ENCODE measurements at places on chromosomes 1 and 21.
A peak's percentile ranks its signal among the peaks of the same experiment; 100 is the strongest.

- no peaks in the 10 kb centered on the region for H3K4me1 ChIP-seq
- H3K27ac ChIP-seq = no peak overlapping the region
- no peak for DNase-seq
- no peaks in the 10 kb centered on the region for H3K27me3 ChIP-seq
These were observed 68.7 kb upstream of the MPC2 start for GRCh38 chr1:168005529-168005928.

DNA sequence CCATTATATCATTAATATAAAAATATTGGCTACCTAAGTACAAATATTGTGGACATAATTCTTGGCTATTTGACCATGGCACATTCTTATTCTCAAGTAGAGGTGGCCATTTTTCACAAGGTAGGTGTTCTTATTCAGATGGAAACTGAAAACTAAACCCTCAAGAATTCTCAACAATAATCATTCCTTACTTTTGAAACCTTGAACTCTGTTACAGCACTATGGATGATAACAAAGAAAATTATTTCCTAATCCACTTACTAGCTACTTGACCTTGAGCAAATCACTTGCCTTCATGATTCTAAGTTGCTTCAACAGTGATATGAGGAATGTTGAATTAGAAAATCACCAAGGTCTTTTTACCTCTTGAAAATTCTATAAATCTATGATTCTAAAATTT, 482.2 kb downstream of the PTPRC start:
- no peak overlapping the region for H3K27ac ChIP-seq
- DNase-seq = no peak
- H3K4me1 ChIP-seq = no peaks in the 10 kb centered on the region
- no peak overlapping the region for H3K4me3 ChIP-seq
- H3K27me3 ChIP-seq = no peaks in the 10 kb centered on the region
- H3K36me3 ChIP-seq = no peaks in the 10 kb centered on the region

DNA sequence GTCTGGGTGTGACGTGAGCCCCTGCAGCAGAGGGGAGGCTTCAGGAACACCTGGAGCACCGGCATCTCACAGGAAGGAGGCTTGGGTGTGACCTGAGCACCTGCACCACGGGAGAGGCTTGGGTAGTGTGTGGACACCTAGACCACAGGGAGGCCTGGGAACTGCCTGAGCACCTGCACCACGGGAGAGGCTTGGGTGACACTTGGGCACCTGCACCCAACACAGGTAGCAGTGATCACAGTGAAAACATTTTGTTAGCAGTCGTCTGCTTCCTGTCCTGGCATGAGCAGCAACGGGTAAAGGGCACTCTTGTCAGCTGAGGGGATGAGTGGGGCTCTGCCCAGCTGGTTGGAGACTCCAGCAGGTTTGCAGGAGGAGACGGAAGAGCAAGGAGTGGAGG, 22.4 kb downstream of the LRRC3 start:
- H3K36me3 ChIP-seq = no peaks in the 10 kb centered on the region
- no peak for DNase-seq
- no peaks in the 10 kb centered on the region for H3K4me1 ChIP-seq
- H3K4me3 ChIP-seq = no peak overlapping the region

GRCh38 chr1:189463166-189463565, 1014.5 kb downstream of the BRINP3 start:
- no peaks in the 10 kb centered on the region for H3K36me3 ChIP-seq
- DNase-seq = no peak
- H3K27ac ChIP-seq = no peak overlapping the region
- no peaks in the 10 kb centered on the region for H3K4me1 ChIP-seq
- H3K4me3 ChIP-seq = no peak overlapping the region
- no peaks in the 10 kb centered on the region for H3K27me3 ChIP-seq

- no peak overlapping the region for H3K27ac ChIP-seq
- no peaks in the 10 kb centered on the region for H3K36me3 ChIP-seq
- no peaks in the 10 kb centered on the region for H3K4me1 ChIP-seq
These were observed 9.6 kb downstream of the GSTM2 start for GRCh38 chr1:109677459-109677858.

- no peaks in the 10 kb centered on the region for H3K36me3 ChIP-seq
- no peak overlapping the region for H3K4me3 ChIP-seq
- no peak for DNase-seq
- H3K27ac ChIP-seq = no peak overlapping the region
These were observed 137.4 kb downstream of the C1orf21 start for GRCh38 chr1:184524248-184524647.

DNA sequence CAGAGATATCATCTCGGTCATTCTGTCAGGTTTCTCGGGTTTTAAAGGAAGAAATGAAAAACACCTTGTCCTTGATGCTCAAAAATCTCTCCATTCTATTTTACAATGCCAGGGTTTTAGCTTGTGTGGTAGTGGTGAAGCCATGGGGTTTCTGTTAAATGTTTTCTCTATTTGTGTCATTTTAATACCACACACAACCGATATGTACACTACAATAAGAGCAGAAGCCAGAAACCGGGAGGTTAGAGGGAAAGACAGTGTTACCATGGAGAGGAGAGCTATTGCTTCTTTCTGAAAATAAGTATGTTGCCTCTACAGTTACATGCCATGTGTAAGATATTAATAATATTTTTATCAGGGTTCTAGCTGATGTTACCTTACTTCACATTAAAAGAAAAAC, 2.8 kb downstream of the SLC35D1 start:
- peaks cover 46% of the 10 kb centered on the region for H3K36me3 ChIP-seq
- H3K27ac ChIP-seq = no peak overlapping the region
- H3K4me3 ChIP-seq = no peak overlapping the region

DNA sequence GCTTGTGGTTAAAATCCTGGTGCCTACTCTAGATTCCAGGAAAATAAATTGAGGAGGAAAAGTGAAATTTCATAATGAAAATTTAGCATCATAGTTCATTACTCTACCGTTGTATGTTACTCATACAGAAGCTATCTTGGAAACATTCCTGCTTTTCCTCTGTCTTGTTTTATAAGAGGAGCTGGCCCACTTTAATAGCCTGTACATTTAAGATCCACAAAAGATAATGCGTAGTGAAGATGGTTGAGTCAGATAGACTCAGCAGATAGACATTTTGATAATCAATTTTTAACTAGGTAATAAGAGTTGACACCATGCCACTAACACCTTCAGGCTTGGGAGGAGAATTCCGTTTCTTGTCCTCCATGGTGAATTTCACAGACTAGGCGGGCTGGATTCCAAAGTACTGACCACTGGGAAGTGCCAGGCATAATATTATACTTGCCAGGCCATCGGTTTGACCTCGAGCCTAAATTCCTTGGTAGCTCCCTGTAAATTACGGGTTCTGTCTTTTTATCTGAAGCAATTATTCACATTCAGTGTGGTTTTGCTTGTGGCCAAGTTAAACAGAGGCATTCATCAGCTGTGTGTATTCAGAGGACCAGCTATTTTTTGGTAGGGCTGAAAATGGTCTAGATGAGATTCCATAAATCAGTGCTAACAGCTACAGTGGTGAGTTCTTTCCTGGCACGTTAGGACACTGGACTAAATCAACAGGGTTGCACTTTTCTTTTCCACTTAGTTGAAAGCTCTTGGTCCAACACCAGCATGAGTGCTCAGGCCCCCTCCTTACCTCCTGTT, 111.9 kb upstream of the KAZN start:
- H3K4me1 ChIP-seq = no peaks in the 10 kb centered on the region
- H3K36me3 ChIP-seq = no peaks in the 10 kb centered on the region
- no peak for DNase-seq
- H3K4me3 ChIP-seq = no peak overlapping the region

GRCh38 chr1:56406821-56407220, 172.5 kb downstream of the PLPP3 start:
- H3K36me3 ChIP-seq = no peaks in the 10 kb centered on the region
- no peak overlapping the region for H3K4me3 ChIP-seq
- H3K4me1 ChIP-seq = no peaks in the 10 kb centered on the region

DNA sequence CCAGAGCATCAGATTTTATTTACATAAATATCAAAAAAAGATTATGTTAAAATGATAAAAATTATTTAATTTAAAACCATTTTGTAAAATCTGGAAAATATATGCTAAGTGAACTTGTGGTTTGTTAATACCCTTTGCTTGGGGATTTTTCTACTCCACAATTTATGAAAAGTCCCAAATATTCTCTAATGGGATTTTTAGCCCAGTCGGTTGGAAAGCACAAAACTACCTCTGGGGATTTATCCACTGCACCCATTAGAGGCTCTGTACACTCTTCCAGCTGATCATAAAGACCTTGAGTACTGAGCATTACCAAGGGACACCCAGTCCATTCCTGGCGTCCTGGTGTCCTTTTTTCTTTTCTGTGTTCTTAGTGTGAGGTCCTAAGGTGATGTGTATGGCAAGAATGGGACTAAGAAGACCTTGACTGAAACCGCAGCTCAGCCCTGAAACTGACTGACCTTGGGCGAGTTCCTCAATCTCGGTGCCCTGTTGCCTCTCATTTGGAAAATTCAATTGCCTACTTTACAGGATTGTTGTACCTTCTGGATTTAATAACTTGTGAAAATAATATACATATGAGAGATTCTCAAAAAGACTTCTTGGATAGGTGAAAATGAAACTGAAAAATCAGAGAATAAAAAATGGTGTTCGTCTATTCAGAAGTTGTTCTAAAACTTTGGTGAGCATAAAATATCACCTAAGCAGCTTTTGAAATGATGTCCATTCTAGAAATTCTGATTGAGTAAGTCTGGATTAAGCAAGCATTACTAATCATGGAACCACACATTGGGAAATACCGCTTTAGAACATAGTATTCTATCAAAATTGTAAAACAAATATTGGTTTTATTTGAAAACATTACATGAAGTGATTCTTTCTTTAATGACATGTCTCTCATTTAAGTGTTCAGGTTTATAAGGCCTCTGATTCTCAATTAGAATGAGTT, 21.5 kb upstream of the SAMSN1 start:
- no peak overlapping the region for H3K4me3 ChIP-seq
- 0 out of 3 replicates have a peak overlapping the region, but pooled peaks have one; percentile 9 for H3K27ac ChIP-seq
- no peaks in the 10 kb centered on the region for H3K36me3 ChIP-seq
- no peak for DNase-seq
- no peaks in the 10 kb centered on the region for H3K27me3 ChIP-seq

- H3K27me3 ChIP-seq = peaks cover 71% of the 10 kb centered on the region
- H3K36me3 ChIP-seq = no peaks in the 10 kb centered on the region
- no peak for DNase-seq
- no peak overlapping the region for H3K27ac ChIP-seq
- no peak overlapping the region for H3K4me3 ChIP-seq
These were observed 44.9 kb downstream of the SYT6 start for GRCh38 chr1:114108751-114109255.

DNA sequence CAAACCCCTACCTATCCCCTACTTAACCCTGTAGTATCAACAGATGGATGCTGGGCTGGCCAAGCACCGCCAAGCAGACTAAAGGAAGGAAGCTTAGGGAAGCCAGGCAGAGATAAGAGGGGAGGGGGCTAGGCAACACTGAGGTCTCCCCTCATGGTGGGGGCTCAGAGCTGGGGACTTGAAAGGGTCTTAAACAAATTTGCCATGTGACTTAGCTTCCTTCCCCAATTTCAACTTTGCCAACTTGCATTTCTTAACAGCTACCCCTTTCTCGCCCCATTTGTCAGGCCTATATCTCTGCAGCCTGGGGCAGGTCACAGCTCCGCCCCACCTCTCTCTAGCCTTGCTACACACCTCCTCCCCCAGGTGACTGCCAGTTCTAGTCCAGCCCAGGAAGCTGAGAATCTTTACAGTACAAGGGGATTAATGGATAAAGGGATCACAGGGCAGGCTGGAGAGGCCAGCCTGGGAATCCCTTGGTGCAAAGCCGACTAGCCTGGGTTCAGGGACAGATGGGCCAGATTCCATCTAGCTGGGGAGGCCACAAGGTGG, 3.4 kb downstream of the KIF21B start:
- no peak for DNase-seq
- H3K36me3 ChIP-seq = no peaks in the 10 kb centered on the region
- peaks cover 86% of the 10 kb centered on the region for H3K4me1 ChIP-seq
- no peak overlapping the region for H3K4me3 ChIP-seq

DNA sequence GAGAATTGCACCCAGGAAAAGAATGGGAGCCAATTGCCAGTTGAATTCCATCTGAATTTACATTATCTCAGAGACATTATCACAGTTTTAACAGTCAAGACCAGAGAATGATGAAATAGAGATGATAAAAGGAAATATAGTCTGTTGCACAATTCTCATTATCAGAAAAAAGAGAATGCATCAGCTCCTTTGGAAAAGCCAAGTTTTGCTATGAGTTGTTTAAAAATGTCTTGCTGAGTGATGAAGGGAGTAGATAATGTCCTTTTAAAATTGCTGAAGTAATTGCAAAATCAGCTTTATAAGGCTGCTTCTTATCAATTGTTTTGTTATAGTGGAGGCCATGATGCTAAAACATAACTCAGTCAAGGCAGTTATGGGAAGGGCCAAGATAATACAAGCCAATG, 37.9 kb upstream of the EEIG2 start:
- H3K27me3 ChIP-seq = no peaks in the 10 kb centered on the region
- DNase-seq = no peak
- H3K36me3 ChIP-seq = no peaks in the 10 kb centered on the region
- H3K4me3 ChIP-seq = no peak overlapping the region
- H3K27ac ChIP-seq = peak overlapping the region; percentile 3

GRCh38 chr1:180815188-180815587, 97.5 kb upstream of the KIAA1614 start:
- peak overlapping the region; percentile 19 for H3K27ac ChIP-seq
- peaks cover 21% of the 10 kb centered on the region for H3K36me3 ChIP-seq
- H3K27me3 ChIP-seq = no peaks in the 10 kb centered on the region

DNA sequence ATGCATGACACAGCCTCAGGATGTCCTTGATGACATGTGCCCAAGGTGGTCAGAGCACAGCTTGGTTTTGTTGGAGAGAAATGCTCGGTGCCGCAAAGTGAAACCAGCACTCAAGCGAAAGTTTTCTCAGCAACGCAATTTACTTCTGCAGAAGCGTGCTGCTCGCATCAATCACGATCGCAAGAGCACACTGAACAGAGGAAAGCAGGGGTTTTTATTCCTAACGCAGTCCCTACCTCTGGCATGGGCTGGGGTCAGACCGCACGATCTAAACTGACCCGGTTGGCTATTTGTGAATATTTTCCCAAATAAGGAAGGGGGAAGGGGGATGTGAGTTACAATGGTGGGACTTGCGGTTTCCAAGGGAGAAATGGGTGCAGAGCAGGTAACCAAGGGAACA, 809 bp upstream of the ZNF669 start:
- peak overlapping the region; percentile 88 for H3K27ac ChIP-seq
- H3K4me1 ChIP-seq = peaks cover 9% of the 10 kb centered on the region
- H3K27me3 ChIP-seq = no peaks in the 10 kb centered on the region
- peaks cover 29% of the 10 kb centered on the region for H3K36me3 ChIP-seq
- no peak overlapping the region for H3K4me3 ChIP-seq

- no peaks in the 10 kb centered on the region for H3K36me3 ChIP-seq
- no peak for DNase-seq
- H3K27me3 ChIP-seq = no peaks in the 10 kb centered on the region
- H3K4me1 ChIP-seq = no peaks in the 10 kb centered on the region
- H3K27ac ChIP-seq = no peak overlapping the region
These were observed 308.5 kb upstream of the ADAMTS5 start for GRCh38 chr21:27275294-27275927.

- H3K36me3 ChIP-seq = no peaks in the 10 kb centered on the region
- no peaks in the 10 kb centered on the region for H3K4me1 ChIP-seq
- DNase-seq = no peak
- no peak overlapping the region for H3K4me3 ChIP-seq
These were observed 100.4 kb downstream of the AJAP1 start for GRCh38 chr1:4754816-4755215.

- H3K36me3 ChIP-seq = no peaks in the 10 kb centered on the region
- H3K4me3 ChIP-seq = no peak overlapping the region
- H3K27ac ChIP-seq = no peak overlapping the region
- H3K4me1 ChIP-seq = no peaks in the 10 kb centered on the region
- DNase-seq = no peak
These were observed 116.0 kb upstream of the KCNJ6 start for GRCh38 chr21:38032082-38032801.
